ENCODE measurements at places on chromosomes 16 and 17. TPM values are rescaled to one million over a fixed set of nuclear protein-coding genes. Genes with fewer than 3 reads are reported as not detected.

- no peak overlapping the region for H3K27ac ChIP-seq
- no peaks in the 10 kb centered on the region for H3K27me3 ChIP-seq
- no peaks in the 10 kb centered on the region for H3K36me3 ChIP-seq
These were observed 172.5 kb upstream of the FOXF1 start for GRCh38 chr16:86337581-86338402.

The CCL22 gene
- total RNA-seq = 0.09 TPM

- no peak for DNase-seq
- H3K27ac ChIP-seq = peak overlapping the region; percentile 56
- H3K36me3 ChIP-seq = no peaks in the 10 kb centered on the region
- H3K4me3 ChIP-seq = no peak overlapping the region
- no peaks in the 10 kb centered on the region for H3K27me3 ChIP-seq
These were observed 3.1 kb upstream of the DNAJA2 start for GRCh38 chr16:46976550-46976949.

DNA sequence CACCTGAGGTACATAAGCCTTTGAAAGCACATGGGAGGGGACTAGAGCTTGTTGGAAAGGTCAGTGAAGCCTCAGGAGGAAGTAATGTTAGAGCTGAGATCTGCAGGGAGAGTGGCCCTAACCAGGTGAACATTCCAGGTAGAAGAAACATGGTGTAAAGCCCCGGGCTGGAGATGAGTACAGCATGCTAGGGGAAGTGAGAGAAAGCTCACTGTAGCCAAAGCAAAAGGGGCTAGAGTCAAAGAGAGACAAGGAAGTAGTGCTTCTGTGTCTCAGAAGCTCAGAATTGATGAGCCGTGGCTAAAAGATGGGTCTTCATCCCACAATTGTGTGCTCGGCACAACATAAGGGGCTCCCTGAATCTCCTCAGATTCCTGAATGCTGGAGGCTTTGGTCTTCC lies 481.8 kb downstream of the XYLT1 start:
- no peak overlapping the region for H3K27ac ChIP-seq
- no peak for DNase-seq
- H3K4me1 ChIP-seq = no peaks in the 10 kb centered on the region
- H3K36me3 ChIP-seq = no peaks in the 10 kb centered on the region
- no peaks in the 10 kb centered on the region for H3K27me3 ChIP-seq

DNA sequence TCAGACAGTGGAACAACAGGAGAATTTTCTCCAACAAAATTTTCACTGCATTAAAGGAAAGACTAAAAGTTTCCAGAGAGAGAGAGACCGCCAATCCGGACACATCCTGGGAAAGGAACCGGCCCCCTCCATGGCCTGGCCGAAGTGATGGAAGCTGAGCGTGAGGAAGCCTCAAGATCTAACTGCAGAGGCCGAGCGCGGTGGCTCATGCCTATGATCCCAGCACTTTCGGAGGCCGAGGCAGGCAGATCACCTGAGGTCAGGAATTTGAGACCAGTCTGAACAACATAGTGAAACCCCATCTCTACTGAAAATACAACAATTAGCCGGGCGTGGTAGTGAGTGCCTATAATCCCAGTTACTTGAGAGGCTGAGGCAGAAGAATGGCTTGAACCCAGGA lies 3.9 kb downstream of the CTRB2 start:
- no peaks in the 10 kb centered on the region for H3K36me3 ChIP-seq
- DNase-seq = no peak
- H3K4me1 ChIP-seq = no peaks in the 10 kb centered on the region
- H3K27me3 ChIP-seq = no peaks in the 10 kb centered on the region
- H3K27ac ChIP-seq = no peak overlapping the region

- no peaks in the 10 kb centered on the region for H3K27me3 ChIP-seq
- H3K4me3 ChIP-seq = no peak overlapping the region
- peak; percentile 86 for DNase-seq
- H3K27ac ChIP-seq = no peak overlapping the region
These were observed 18.6 kb downstream of the HSBP1 start for GRCh38 chr16:83826146-83826913.

DNA sequence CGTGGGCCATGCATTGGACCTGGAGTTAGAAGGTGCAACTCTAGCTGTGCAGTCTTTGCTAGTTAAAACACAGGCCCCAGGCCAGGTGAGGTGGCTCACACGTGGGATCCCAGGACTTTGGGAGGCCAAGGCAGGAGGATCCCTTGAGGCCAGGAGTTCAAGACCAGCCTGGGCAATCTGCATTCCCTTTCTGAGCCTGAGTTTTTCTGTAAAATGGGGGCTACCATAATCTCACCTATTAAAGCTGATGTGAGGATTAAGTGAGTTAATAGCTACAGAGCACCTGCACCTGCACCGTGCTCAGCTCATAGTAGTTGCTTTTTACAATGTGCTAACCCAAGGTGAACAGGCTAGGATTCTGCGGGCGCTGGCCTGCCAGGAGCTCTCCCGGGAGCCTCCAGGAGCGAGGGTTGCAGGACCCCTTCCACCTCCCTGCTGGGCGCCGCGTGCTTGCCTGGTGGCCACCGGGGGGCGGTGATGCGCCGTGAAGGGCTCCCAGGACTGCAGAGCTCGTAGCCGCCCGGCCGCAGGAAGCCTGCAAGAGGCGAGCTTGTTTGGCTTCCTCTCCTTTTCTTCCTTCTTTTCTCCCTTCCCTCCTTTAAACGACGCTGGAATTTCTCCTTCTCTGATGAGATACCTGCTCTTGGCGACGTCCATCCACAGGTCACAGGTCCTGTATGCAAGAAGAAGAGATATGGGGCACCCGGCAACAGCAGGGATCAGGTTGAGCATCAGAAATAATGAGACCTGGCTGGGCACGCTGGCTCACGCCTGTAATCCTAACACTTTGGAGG lies 51.3 kb downstream of the ZFP90 start:
- H3K27ac ChIP-seq = no peak overlapping the region
- DNase-seq = peak; percentile 66
- no peaks in the 10 kb centered on the region for H3K27me3 ChIP-seq
- H3K4me3 ChIP-seq = no peak overlapping the region
- H3K36me3 ChIP-seq = no peaks in the 10 kb centered on the region

The CPNE7 gene
- total RNA-seq = not detected

DNA sequence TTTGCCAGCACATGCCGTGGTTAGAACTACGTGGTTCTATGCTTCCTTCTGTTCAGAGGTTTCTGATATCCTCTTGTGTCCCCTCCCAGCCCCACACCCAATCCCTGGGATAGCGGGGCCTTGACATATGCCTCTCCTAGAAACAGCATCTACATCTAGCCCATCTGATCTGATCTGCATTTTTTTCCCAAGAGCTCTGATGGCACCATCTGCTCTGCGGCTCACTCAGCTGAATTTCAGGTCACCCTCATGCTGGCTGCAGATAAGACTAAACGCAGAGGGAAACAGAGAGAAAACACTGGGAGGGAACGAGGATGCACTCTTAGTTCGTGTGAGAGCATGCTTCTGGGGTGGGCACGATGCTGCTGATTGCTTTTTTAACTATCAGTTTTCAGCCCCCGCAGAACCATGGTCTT lies 10.7 kb downstream of the WIPI1 start:
- H3K4me1 ChIP-seq = peaks cover 3% of the 10 kb centered on the region
- no peak overlapping the region for H3K27ac ChIP-seq
- H3K27me3 ChIP-seq = no peaks in the 10 kb centered on the region
- no peak overlapping the region for H3K4me3 ChIP-seq

GRCh38 chr16:30377050-30377811 lies 2.6 kb downstream of the MYL11 start:
- DNase-seq = no peak
- no peaks in the 10 kb centered on the region for H3K27me3 ChIP-seq
- no peaks in the 10 kb centered on the region for H3K36me3 ChIP-seq
- H3K4me1 ChIP-seq = peaks cover 8% of the 10 kb centered on the region

The TOM1L1 gene
- total RNA-seq = 119 TPM

The SDR42E1 gene
- total RNA-seq = 6.5 TPM

DNA sequence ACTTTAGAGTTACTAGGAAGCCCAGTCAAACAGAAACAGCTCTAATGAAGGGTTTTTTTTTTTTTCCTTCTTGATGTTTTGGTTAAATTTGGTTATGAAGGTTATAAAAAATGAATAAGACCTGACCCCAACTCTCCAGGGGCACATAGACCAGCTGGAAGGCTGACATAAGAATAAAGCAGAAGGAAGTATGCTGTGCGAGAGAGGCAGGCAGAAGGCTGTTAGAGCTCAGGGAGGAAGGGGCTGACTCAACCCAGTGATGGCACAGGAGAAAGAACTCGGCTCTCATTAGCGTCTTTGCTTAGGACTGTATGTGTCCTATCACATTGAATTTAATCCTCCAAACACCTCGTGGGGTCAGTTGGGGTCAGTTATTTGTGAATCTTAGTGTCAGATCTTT lies 474.6 kb downstream of the PMP22 start:
- DNase-seq = no peak
- no peaks in the 10 kb centered on the region for H3K27me3 ChIP-seq
- H3K36me3 ChIP-seq = no peaks in the 10 kb centered on the region
- no peaks in the 10 kb centered on the region for H3K4me1 ChIP-seq
- H3K27ac ChIP-seq = no peak overlapping the region
- no peak overlapping the region for H3K4me3 ChIP-seq

DNA sequence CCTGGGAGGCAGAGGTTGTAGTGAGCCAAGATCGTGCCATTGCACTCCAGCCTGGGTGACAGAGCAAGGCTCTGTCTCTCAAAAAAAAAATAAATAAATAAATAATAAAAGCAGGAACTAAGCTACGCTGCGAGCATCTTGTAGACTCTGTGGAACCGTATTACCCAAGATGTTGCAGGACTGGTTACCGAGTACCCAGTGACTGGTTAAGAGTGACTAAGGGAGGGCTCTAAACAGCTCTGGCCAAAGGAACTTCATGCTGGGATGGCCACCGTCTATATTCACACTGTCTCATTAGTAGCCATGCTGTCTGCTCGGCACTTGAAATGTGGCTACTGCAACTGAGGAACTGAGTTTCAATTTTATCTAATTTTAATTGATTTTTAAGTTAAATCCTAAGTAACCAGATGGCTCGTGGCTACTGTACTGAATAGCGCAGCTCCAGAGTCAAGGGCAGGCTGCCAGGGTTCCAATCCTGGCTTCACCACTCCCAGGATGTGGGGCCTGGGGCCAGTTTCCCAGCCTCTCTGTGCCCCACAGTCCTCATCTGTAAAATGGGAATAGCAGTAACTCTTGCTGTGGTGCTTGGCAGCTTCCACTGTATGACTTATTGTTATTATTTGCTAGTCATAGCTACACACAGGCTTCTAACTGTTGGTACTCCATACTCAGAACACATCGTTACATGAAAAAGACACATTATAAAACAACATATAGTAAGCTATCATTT lies 3.0 kb downstream of the NTAN1 start:
- DNase-seq = no peak
- peaks cover 51% of the 10 kb centered on the region for H3K4me1 ChIP-seq
- H3K27ac ChIP-seq = peak overlapping the region; percentile 73
- no peaks in the 10 kb centered on the region for H3K27me3 ChIP-seq
- H3K36me3 ChIP-seq = no peaks in the 10 kb centered on the region

- DNase-seq = no peak
- peaks cover 15% of the 10 kb centered on the region for H3K4me1 ChIP-seq
- no peak overlapping the region for H3K4me3 ChIP-seq
- no peaks in the 10 kb centered on the region for H3K36me3 ChIP-seq
- no peak overlapping the region for H3K27ac ChIP-seq
These were observed 26.4 kb downstream of the PITPNC1 start for GRCh38 chr17:67403483-67403882.

GRCh38 chr16:2983706-2984136 lies 3.5 kb upstream of the PKMYT1 start:
- H3K4me3 ChIP-seq = peak overlapping the region; percentile 30
- peaks cover 12% of the 10 kb centered on the region for H3K4me1 ChIP-seq
- H3K27ac ChIP-seq = no peak overlapping the region
- no peaks in the 10 kb centered on the region for H3K36me3 ChIP-seq
- DNase-seq = peak; percentile 87
- peaks cover 2% of the 10 kb centered on the region for H3K27me3 ChIP-seq

GRCh38 chr16:12539185-12539929 lies 264.3 kb downstream of the CPPED1 start:
- H3K36me3 ChIP-seq = no peaks in the 10 kb centered on the region
- H3K27ac ChIP-seq = no peak overlapping the region
- H3K4me3 ChIP-seq = no peak overlapping the region
- H3K27me3 ChIP-seq = no peaks in the 10 kb centered on the region
- DNase-seq = no peak

The SP6 gene
- total RNA-seq = 0.08 TPM

GRCh38 chr16:15051387-15051951 lies 4.4 kb downstream of the NTAN1 start:
- H3K27me3 ChIP-seq = no peaks in the 10 kb centered on the region
- peaks cover 2% of the 10 kb centered on the region for H3K4me1 ChIP-seq
- H3K4me3 ChIP-seq = no peak overlapping the region
- no peaks in the 10 kb centered on the region for H3K36me3 ChIP-seq
- H3K27ac ChIP-seq = peak overlapping the region; percentile 73
